NCI-H1092 (cell line): ENCODE measurements at places on chromosomes 11 and 22.
A peak's percentile ranks its signal among the peaks of the same experiment; 100 is the strongest.

DNA sequence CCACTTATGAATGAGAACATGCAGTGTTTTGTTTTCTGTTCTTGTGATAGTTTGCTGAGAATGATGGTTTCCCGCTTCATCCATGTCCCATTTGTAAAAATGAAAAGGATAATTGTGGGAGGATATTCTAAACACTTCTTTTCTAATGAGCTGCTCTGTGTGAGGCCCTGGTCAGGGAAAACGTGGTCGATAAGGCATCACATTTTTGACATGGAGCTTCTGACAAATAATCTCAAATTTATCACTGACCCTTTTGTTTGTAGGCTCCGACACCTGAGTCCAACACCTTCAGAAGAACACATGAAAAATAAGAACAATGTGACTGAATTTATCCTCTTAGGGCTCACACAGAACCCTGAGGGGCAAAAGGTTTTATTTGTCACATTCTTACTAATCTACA is at the start of gene OR4A15:
TSS of gene OR4A15 (plus strand) at position 301 of the 400 bp plus-strand sequence. CDS start at position 301, 0 bp downstream.
- DNase-seq = no peak

- DNase-seq = no peak
Measured at GRCh38 chr11:57453543-57454177, 6.7 kb upstream of the RTN4RL2 start.

DNA sequence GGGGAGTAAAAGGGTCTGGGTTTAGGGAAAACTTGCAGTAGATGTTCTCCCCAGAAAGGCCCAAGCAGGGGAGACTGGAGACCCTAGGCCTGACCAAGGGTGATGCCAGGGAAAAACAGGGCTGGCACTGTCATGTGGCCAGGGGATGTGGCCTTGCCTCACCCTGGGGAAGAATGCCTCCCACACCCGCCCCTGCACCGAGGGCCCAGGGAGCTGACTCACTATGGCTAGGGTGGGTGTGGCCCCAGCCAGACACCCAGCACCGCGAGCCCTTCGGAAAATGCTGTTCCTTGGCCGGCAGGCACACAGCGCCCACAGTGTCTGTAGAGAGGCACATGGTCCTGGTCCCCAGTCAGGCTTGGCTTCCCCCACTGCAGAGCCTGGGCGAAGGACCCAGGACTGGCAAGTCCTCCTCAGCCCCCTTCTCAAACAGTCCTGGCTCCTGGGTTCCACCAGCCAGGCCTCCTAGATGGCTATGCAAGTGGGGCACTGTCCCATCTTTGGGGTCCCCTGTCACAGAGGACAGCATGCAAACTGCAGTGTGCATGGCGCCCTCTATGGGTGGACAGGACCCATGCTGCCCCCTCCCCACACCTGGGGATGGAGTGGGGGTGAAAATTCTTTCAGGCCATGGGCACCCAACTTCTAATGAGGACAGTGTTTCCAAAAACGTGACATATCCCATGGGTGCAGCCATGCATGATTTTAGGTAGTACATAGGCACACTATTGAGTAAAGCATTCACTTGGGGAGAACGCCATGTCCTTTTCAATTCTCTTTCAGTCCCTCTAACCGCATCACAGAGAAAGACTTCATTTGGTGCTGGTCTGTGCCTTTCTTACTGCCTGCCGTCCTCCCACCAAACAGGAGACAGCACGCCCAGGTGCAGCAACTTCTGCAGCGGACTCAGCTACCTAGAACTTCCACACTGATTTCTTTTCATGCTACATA is 15.2 kb downstream of the TMPRSS5 start:
- no peak for DNase-seq

DNA sequence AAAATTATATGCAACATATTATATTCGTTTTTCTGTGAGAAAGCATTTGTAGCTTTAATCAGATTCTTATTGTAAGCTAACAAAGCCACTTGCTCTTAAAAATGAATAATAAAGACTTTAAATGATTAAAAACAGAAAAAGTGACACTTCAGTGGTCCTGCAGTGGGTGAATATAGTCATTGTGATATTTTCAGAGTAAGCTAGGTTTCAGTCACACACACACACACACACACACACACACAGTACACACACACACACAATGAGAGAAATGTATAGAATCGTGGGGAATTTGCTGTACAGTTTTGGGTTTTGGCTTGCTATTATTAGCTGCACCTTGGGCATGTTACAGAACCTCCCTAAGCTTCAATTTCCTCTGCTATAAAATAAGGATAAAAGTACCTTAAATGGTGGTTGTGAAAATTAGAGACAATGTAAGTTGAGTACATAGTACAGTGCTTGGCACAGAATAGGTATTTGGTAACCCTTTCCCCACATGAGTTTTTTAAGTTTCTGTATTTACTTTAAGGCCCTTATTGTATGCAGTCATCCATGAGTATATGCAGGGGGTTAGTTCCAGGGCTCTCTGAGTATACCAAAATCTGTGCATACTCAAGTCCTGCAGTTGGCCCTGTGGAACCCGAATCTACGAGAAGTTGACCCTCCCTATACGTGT is 39.8 kb downstream of the CSTPP1 start:
- DNase-seq = no peak

DNA sequence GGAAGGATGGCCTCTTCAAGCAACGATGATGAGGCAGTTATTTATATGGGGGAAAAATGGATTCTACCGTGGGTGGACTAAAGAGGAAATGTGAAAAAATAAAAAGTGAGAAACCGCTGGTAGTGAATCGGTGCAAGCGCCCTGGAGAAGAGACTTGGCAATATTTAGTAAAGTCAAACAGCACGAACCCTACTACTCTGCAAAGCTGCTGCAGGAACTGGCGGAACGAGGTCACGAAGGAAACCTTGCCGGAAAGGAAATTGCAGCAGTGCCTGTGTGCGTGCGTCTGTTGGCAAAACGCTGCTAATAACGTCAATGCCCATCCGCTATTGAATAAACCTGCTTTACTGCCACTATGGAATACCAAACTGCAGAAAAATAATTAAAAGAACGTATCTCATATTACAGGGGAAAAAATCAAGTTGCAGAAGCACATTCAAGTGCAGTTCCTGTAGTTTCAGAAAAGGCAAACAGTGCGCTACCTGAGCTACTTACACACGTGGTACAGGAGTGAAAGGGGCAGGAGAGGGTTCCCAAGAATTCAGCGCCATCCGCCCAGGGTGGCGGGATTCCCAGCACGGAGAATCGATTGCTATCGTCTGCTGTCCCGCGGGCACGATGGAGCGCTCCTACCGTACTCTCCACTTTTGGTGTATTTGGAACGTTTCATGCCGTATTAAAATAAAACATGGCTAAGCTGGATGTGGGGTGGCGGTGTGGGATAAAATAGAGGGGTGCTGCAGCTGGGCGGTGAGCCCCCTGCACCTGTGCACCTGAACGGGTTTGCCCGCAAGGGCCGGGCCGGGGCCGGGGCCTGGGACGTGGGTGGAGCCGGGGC is 585 bp upstream of the NADSYN1 start:
- DNase-seq = peak; percentile 53

GRCh38 chr22:19816372-19817119 is 38.1 kb downstream of the GNB1L start:
- no peak for DNase-seq

DNA sequence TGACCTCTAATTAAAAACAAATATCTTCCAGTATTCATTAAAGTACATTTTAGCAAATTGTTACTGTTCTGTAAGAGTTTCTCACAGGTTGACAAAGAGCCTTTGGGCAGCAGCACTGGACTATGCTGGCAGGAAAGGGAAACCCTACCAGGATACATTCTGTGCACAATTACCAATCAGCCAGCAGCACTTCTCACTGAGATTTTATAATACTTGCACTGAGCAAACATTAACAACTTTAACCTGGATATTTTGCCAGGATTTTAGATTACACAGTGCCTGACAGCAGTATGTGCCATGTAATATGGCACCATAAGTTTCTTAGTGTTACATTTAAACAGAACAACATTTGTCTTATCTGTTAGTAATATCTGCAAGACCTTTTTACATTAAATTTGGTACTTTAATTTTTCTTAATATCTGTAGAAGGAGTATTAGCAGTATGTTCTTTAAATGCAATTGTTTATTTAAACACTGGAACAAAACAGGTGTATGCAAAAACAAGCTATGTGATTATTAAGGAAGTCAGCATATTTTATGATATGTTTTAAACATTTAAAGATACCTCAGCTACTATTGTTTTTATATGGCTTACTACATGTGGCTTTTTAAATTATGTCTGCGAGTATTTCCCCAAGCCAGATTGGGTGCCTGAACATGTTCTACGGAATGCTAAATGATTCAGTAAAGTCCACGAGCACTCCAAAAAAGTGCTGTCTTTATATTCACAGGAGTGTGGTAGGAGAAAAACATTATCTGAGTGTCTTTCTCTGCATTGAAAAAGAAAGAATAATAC is 699.0 kb upstream of the LUZP2 start:
- no peak for DNase-seq

DNA sequence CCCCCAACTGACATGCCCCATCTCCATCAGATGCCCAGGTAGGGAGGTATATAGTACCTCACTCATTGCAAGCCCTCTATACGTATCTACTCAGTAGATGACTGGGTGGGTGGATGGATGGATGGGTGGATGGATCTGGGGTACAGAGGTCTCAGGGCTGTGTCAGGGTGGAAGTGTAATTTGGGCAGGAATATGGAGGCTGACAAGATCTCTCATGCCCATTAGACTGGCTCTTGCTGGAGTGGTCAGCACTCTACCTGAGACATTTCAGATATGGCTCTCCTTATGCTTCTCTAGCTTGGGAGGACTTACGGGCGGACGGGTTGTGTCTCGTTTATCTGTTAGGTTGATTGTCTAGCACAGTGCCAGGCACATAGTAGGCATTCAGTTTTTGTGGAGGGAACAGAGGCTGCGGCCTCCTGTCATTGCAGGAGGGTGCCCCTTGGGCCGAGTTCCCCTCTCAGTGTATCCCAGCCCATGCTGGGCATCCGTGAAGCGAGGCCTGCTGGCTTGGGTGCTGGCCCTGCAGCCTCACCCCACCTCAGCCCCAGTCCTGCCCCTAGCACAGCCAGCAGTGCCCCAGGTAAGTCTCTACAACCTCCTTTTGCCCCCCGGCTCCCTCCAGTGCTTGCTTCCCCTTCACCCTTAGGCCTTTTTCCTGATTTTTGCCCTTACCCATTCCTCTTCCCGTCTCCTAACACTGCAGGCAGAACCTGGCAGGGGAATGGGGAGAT is 13.7 kb downstream of the ROBO3 start:
- DNase-seq = no peak

GRCh38 chr11:34356130-34356529 is 1.7 kb downstream of the ABTB2 start:
- DNase-seq = no peak
